Ascending aorta (tissue), 2 donors: ENCODE measurements at places on chromosomes 2 and 18. TPM values are rescaled to one million over a fixed set of nuclear protein-coding genes. Genes with fewer than 3 reads are reported as not detected.

DNA sequence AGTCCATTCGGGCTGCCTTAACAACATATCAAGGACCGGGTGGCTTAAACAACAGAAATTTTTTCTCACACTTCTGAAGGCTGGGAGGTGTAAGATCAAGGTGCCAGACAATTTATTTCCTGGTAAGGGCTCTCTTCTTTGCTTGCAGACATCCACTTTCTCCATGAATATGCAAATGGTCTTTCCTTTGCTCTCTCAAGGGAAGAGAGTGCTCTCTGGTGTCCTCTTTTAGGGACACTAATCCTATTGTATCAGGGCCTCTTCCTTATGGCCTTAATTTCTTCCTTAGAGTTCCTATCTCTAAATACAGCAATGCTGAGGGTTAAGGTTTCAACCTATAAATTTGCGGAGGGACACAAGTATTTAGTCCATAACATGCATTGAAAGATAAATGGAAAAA, 770.8 kb downstream of the DSC3 start:
- no peak for DNase-seq

DNA sequence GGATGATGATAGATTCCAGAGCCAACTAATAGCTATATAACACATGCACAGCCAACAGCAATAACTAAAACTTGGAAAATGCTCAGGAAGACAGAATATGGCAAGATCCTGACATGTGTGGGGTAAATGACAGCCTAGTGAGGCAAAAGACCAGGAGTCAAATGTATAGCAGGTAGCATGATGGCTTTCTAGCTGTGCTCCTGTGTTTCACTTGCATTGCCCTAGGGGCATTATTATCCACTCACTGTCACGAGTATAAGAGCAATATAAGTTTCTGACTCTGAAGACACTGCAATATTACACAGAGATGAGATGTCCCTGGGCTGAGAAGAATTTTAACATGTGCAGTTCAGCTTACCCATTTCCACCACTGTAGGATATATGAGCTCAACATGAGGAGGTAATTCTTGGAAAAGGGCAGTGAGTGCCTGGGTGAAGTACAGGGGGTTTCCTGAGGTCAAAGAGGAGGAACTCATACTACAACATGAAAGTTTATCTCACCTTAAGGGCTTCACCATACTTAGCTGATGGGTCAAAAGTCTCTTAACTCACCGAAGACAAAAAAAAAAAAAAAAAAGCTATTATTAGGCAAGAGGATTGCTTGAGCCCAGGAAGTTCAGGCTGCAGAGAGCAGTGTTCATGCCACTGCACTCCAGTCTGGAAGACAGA, 1385.6 kb upstream of the SLC39A10 start:
- no peak for DNase-seq

DNA sequence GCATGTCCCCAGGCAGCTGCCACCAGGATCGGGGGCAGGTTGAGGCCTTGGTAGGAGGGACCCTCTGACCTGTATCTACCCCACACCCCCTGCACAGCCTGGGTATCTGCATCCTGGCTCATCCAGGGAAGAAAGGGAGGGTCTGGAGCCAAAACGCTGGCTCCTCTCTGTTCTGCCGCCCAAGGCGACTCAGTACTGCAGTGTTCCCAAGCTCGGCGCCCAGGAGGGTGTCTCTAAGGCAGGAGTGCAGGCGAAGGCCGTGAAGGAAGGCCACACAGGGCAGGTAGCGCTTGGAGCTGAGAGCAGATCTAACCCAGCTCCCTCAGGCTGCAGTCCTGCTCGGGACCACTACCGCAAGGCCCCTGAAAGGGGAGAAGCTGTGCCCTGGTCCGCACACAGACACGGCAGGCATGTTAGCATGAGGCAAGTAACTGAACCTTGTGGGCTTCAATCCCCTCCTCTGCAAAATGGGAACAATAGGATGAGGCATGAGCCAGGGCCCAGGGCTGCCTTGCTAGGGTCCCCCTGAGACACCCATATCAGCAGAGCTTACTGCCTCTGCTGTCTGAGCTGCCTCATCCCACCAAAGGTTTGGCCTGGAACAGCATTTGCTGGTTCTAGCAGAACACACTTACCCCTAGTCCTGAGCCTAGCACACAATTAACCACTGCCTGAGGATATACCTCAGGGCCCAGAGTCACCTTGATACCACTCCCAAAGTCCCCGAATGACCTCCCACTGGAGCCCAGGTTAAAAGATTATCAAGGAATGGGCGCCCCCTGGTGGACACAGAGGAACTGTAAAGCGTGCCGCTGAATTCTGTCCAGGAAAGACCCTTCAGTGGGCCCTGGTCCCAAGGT, 6.5 kb downstream of the PTMA start:
- DNase-seq = peak; percentile 88

- DNase-seq = no peak
These were observed 267.7 kb downstream of the PRKCE start for GRCh38 chr2:45919160-45919650.

DNA sequence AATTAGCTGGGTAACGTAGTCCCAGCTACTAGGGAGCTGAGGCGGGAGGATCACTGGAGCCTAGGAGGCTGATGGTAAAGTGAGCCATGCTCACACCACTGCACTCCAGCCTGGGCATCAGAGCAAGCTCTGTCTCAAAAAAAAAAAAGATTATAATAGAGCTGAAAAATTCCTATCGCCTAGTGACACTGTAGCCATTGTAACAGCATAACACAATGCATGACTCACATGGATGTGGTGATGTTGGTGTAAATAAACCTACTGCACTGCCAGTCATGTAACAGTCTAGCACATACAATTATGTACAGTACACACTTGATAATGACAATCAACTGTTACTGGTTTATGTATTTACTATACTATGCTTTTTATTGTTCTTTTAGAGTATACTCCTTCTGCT, 39.6 kb downstream of the MGAT4A start:
- no peak for DNase-seq

GRCh38 chr2:173669271-173669853, 295.8 kb downstream of the SP3 start:
- DNase-seq = no peak

DNA sequence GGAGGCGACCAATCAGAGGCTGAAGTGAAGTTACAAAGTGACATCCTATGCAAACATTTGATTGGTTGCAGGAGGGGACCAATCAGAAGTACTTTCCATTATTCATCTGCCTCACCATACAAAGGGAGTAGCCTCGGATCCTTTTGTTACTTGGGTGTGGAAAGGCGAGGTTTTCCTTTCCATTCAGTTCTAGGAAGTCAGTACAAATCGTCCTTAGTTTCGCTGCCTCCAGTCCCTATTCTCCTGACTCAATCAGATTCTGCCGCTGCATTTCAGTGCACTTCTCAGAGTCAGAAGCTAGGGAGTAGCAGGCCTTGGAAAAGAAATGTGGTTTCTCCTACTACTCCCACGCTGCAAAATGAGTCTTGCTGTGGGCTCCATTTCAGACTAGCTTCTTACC, 149.4 kb downstream of the DTNA start:
- DNase-seq = no peak

DNA sequence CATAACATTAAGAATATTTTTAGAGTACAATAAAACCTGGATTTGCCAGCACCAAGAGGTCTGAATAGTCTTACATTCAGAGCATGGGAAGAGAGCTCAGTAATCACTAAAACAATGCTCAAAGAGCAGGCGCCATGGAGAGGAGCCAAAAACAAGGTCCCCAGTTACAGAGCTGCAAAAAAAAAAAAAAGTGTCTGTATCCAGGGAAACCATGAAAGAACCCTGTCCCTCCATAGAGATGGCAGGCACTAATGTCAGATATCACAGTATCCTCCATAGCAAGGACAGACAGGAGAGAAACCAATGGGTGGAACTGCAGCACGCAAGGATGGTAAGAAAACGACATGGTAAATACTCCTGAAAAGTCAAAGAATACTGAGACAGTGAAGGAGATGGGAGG, 19.5 kb downstream of the FBXO15 start:
- no peak for DNase-seq

DNA sequence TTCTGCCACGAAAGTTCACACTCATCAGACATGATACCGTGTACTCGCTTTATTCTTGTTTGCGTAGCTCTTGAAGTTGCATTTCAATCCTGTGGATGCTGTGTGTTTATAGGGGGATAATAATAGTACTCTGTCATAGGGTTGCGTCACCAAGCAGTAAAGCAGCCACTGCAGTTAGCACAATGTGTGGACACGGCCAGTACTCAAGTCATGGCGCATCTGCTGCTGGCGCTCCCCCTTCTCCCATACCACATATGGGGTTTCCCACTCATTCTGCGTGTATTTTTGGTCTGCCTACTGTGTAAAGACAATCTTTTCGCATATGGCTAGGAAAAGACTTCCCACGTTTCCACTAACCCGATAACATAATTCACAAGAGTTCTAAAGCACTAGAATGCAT, 2.1 kb upstream of the ZBTB14 start:
- no peak for DNase-seq

- DNase-seq = no peak
These were observed 205.7 kb downstream of the ASB1 start for GRCh38 chr2:238632181-238633060.

DNA sequence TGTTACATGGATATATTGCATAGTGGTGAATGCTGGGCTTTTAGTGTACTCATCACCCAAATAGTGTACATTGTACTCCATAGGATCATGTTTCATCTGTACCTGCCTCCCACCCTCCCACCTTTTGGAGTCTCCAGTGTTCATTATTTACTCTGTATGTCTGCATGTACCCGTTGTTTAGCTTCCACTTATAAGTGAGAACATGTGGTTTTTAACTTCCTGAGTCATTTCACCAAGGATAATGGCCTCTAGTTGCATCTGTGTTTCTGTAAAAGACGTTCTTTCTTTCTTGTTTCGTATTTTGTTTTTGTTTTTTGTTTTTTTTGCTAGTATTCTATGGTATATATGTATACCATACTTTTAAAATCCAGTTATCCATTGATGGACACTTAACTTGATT, 107.5 kb downstream of the MSTN start:
- DNase-seq = no peak

DNA sequence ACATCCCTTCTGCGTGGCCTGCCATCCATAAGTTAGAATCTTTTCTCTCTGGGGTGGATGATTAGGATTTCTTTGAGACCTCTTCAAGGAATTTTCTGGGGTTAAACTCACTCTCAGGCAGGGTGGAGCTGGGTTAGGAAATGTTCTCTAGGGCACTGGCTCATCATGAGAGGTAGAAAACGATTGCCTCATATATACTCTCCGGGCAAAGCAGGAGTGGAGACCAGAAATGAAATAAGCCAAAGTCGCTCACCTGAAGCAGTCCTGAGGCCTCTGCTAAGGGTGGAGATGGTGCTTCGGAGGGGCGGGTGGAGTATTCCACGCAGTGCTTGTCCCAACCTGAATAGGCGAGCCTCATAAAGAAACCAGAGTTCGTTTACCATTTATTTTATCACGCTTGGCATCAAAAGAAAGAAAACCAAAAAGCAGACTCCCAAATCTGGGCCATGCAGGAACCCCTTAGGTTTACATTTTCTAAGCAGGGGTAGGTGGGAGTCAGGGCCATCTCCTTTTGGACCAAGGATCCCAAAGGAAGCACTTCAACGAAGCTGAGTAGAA, 249.3 kb upstream of the MEIS1 start:
- DNase-seq = no peak

DNA sequence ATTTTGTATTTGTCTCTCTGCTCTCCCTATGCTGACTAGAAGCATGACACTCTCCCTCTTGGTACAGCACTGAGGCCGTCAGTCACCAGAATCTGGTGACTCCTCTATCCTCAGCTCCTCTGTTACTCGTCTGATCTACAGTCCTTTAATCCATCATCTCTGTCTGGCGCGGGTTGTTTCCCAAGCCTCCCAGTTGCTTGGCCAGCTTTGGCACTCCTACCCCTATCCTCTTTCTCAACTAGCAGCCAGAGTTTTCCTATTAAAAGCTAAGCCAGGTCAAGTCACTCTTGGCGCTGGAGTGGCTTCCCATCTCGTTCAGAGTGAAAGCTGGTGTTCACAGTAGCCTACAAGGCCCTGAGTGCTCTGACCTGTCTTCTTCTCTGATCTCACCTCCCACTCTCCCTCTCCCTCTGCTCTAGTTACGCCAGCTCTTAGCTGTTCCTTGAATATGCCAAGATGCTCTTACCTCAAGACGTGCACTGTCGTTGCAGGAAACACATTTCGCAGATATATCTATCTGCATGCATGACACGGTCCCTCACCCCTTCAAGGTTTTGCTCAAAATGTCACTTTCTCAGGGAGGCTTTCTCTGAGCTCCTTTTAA, 41.8 kb upstream of the PSME4 start:
- no peak for DNase-seq

- no peak for DNase-seq
These were observed 2.0 kb downstream of the IGFBP2 start for GRCh38 chr2:216635171-216635570.

GRCh38 chr2:234869969-234870368, 81.8 kb upstream of the SH3BP4 start:
- DNase-seq = no peak

DNA sequence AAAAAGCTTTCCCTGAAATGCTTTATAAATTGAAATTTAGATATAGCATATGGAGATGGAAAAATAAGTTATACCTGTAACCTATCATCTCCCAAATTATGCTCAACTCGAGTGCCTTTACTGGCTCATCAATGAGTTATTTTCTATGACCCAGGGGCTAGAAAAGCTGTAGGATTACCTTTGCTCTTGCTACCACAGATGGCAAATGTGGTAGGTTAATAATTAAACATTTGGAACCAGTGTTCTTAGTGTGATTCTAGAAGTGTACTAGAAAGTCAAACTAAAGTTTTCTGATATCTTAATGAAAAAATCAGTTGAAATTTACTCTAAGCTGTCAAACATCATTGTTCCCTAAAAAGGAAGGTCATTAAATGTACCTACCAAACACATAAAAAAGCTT, 22.5 kb downstream of the ALS2 start:
- no peak for DNase-seq

- no peak for DNase-seq
These were observed 15.0 kb upstream of the CPS1 start for GRCh38 chr2:210541290-210541902.

GRCh38 chr18:9082711-9083510, 19.6 kb upstream of the NDUFV2 start:
- no peak for DNase-seq

DNA sequence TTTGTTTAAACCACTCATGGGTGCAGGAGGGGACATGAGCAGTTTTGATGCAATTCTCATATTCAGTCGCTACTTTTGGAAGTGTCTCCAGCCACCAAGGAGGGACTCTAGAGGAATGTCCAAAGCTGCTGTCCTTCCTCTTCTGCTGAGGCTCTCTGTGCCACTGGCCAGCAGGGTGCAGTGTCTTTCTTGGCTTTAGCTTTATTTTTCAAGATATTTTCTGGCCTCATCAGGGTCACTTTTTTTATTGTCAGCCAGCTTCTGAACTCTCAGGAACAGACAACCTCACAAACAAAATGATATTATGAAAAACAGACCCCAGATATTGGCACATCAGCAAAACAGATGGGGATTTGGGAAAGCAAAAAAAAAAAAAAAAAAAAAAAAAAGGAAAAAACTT, 289.3 kb upstream of the ZSWIM2 start:
- no peak for DNase-seq

GRCh38 chr2:192011196-192011595, 164.3 kb upstream of the CAVIN2 start:
- DNase-seq = no peak

The AKAIN1 gene
- total RNA-seq = not detected

The NR4A2 gene
- total RNA-seq = 8.7 TPM

The FOXD4L1 gene
- total RNA-seq = not detected

The CDH19 gene
- total RNA-seq = 0.21 TPM

The VWC2L gene
- not detected for total RNA-seq
